Heart right ventricle (tissue), 16 donors: ENCODE measurements at places on chromosomes 11 and 22. TPM values are rescaled to one million over a fixed set of nuclear protein-coding genes. Genes with fewer than 3 reads are reported as not detected.

Gene APLP2
- total RNA-seq: 290 TPM

- H3K4me1 ChIP-seq: peaks cover 7% of the 10 kb centered on the region
- H3K36me3 ChIP-seq: no peaks in the 10 kb centered on the region
- no peak overlapping the region for H3K27ac ChIP-seq
- no peak for DNase-seq
- H3K4me3 ChIP-seq: no peak overlapping the region
- no peaks in the 10 kb centered on the region for H3K27me3 ChIP-seq
Observed at GRCh38 chr11:128832121-128832497, 35.0 kb downstream of the KCNJ1 start.

DNA sequence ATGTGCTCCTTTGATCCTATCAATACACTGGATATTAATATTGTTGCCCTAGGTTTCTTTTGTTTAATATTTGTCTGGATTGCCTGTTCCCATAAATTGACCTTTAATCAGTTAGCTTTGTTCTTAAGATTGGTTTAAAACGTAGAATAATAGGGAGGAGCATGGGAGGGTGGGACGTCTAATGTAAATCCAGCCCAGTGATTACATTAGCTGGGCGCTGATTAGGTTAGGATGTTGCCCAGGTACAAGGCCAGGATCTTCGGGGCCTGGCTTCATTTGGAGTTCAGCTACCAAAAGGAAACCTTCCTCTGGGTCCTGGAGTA is at the start of gene SRSF8:
Gene SRSF8 (plus strand): TSS at position 204 of the 323 bp plus-strand sequence. CDS start 308 bp downstream, outside the sequence.
- peak within 1 kb of the TSS; percentile 99 for H3K27ac ChIP-seq
- no peaks in the 10 kb centered on the region for H3K36me3 ChIP-seq
- peak within 1 kb of the TSS; percentile 82 for H3K4me3 ChIP-seq
- no peak for DNase-seq
- no peaks in the 10 kb centered on the region for H3K27me3 ChIP-seq

- H3K27ac ChIP-seq: no peak overlapping the region
- no peaks in the 10 kb centered on the region for H3K4me1 ChIP-seq
- no peaks in the 10 kb centered on the region for H3K36me3 ChIP-seq
Observed at GRCh38 chr11:30365793-30366517, 43.1 kb downstream of the ARL14EP start.
